ENCODE measurements at places on chromosomes 6 and 20. TPM values are rescaled to one million over a fixed set of nuclear protein-coding genes. Genes with fewer than 3 reads are reported as not detected.

BFSP1 gene
- 1.5 TPM for total RNA-seq

HUS1B gene
- not detected for total RNA-seq

TMEM200A gene
- 2.6 TPM for total RNA-seq

HIVEP2 gene
- 5.6 TPM for total RNA-seq

C6orf132 gene
- total RNA-seq, result 2.9 TPM

MYB gene
- total RNA-seq, result not detected

ANGPT4 gene
- total RNA-seq, result under 0.01 TPM

FOXF2 gene
- 4.5 TPM for total RNA-seq

ADGB gene
- not detected for total RNA-seq

OOEP gene
- total RNA-seq, result 0.23 TPM

SLC35F1 gene
- total RNA-seq, result not detected

SASH1 gene
- total RNA-seq, result 33.9 TPM

MEI4 gene
- total RNA-seq, result not detected

SAPCD1 gene
- total RNA-seq, result 2.8 TPM

EFCAB8 gene
- total RNA-seq, result not detected

CST5 gene
- not detected for total RNA-seq

Measured in pericardium fibroblast (primary cell).